Activated CD4-positive, alpha-beta T cell treated with anti-CD3 and anti-CD28 coated beads for 24 hours (primary cell): ENCODE measurements at places on chromosomes 7 and 10.

GRCh38 chr10:123134915-123135414 is 805 bp upstream of the HMX3 start:
- DNase-seq, result no peak

GRCh38 chr7:124318721-124319450 is 286.0 kb upstream of the TMEM229A start:
- DNase-seq, result no peak

GRCh38 chr10:79356104-79356503 is 8.8 kb downstream of the PPIF start:
- DNase-seq, result no peak

- DNase-seq, result no peak
Measured at GRCh38 chr10:112532189-112532588, 85.2 kb downstream of the VTI1A start.

- DNase-seq, result no peak
Measured at GRCh38 chr10:110978204-110978603, 58.8 kb downstream of the SHOC2 start.

GRCh38 chr7:141231018-141231792 is 157.3 kb downstream of the TMEM178B start:
- DNase-seq, result no peak

GRCh38 chr7:22572937-22573336 is 72.9 kb upstream of the STEAP1B start:
- no peak for DNase-seq

- no peak for DNase-seq
Measured at GRCh38 chr10:50387732-50388073, 136.4 kb upstream of the ASAH2 start.

GRCh38 chr10:16520900-16521299 is 779 bp downstream of the C1QL3 start:
- no peak for DNase-seq

DNA sequence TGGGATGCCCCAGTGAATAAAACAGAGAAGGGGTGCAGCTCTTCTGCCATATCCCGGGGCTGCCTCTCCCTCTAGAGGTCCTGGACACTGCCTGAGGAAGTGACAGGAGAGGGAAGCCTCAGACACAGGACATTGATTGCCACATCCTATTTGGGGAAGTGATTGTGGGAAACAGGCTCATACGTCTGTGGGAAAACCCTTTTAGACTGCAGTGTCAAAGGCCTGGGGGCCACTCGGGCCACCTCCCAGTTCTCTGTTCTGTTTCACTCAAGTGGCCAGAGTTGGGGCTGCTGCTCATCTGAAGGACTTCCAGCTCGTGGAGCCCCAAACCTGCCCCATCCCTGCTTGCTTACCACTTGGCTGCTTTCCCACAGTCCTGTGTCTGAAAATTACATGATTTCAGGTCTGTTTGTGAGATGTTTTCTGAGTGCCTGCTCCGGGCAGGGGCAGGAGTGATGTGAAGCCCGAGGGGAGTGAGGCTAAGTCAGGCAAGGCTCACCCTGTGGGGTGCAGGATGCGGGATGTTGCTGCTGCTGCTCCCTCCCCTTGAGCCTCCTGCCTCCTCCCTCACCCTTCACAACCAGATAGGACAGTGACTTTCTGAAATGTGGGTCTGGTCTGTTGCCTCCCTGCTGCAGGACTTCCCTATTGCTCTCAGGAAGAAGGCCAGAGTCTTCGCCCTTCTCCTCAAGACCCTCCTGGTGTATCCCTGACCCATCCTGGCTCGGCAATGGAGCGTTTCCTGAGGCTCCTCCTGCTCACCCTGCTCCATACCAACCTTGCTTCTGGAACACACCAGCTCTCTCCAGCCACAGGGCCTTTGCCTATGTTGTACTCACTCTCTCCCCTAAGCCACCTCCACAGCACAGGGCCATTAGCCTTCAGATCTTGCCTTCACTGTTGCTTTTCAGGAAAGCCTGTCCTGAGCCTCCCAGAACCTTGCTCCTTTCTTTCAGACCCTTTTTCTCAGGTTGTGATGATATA is 58.4 kb downstream of the NEURL1 start:
- no peak for DNase-seq

DNA sequence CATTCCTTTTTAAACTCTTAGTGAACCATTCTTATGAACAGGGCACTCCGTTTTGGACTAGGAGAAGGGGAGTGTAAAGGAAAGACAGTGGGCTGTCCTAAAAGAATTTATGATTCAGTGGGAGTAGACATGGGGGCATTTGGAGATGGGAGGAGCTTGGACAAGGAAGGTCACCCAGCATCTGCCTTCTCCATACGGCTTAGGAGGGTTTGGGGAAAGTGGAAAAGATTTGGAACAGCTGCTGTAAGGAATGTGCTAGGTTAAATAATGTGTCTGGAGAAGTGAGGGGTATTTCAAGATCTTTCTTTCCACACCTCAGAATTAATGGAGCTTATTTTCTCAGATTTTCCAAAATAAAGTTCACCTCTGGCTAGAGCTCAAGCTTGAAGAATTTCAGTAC is 24.0 kb downstream of the SLC35G1 start:
- no peak for DNase-seq

DNA sequence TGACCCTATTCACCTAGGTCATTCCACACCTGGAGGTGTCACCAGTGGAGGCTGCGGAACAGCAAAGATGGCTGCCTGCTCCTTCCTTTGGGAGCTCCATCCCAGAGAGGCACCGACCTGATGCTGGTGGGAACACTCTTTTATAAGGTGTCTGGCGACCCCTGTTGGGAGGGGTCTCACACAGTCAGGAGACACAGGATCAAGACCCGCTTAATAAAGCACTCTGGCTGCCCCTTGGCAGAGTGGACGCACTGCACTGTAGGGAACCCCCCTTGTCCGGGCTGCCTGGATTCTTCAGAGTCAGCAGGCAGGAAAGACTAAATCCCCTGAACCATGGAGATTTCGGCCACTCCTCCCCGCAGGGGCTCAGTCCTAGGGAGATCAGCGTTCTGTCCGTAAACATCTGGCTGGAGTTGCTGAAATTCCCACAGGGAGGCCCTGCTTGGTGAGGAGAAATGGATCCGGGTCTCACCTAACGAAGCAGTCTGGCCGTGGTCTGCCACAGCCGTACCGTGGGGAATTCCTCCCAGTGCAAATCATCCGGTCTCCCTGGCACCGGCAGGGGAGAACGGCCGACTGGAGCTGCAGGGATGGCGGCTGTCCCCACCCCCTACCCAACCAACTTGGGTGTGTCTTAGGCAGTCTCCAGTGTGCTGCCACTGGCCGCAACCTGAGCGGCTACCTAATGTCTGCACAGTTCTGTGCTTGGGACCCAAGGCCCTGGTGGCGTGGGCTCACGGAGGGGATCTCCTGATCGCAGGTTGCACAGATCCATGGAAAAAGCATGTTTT is 66.1 kb downstream of the LSMEM1 start:
- DNase-seq, result no peak

GRCh38 chr7:13981070-13981469 is 8.4 kb downstream of the ETV1 start:
- DNase-seq, result no peak

DNA sequence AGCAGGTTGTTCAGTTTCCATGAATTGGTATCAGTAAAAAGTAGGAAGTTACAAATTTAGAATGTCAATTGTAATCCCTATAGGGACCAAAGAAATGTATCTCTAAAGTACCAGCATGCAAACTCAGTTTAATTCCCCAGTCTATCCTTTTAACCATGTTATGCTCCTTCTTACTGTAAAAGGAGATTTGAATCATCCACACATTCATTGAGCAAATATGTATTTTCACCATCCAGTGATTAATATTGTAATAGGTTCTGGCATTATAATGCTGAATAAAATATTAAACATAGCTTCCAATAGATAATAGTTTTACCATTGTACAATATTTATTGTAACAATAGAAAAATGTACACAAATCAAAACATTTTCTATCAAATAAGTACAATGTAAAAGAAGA is 228.2 kb upstream of the SEMA3A start:
- no peak for DNase-seq

DNA sequence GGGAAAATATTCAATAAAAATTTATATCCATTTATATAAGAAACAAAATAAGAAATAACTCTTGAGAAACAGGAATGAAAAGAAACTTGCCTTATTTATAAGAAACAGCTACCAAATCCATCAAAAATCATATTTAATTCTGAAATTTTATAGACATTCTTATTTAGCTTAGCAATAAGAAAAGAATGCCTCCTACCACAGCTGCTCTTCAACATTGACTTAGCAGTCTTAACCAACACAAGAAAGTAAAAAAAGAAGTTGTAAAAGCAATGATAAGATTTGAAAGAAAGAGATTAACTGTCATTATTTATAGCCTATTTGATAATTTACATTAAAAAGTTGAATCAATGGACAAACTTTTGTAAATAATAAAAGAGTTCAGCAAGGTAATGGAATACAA is 212.8 kb downstream of the ZNF365 start:
- no peak for DNase-seq

GRCh38 chr10:50422259-50422658 is 170.9 kb upstream of the ASAH2 start:
- DNase-seq, result no peak

DNA sequence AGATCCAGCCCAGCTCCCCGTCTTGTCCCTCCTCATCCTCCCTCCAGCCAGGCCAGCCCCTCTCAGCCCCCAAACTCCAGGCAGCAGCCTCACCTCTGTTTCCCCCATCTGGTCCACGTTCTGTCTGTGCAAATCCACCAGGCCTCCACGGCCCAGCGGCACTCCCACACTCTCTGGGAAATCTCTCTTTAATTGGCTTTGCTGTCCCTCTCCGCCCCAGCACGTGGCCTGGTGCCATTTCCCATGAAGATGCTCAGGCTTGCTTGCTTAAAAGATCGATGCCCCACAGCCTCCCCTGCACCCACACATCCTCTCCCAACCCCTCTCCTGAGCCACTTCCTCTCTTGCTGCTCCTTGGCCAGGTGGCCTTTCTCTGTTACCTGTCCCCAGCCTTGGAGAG is 39.3 kb downstream of the PRF1 start:
- no peak for DNase-seq

DNA sequence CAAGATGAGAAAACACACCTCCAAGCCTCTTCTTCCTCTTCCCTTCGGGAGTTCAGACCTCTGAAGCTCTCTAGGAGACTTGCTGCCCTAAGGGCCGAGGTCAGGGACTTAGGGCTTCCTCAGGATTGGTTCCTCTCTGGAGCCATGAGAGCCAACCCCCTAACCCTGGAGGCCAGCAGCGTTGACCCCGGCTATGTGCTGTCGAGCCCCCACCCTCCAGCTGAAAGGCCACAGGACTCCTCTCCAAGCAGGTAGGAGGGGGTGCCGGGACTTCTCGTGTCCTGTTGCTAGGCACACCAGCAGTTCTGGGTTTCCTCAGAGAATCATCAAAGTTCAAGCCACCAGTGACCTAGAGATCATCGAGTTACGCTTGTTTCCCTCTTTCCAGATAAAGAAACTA is 87.4 kb downstream of the ARHGAP22 start:
- no peak for DNase-seq

- DNase-seq, result no peak
Measured at GRCh38 chr10:87508837-87509236, 4.1 kb downstream of the MINPP1 start.

DNA sequence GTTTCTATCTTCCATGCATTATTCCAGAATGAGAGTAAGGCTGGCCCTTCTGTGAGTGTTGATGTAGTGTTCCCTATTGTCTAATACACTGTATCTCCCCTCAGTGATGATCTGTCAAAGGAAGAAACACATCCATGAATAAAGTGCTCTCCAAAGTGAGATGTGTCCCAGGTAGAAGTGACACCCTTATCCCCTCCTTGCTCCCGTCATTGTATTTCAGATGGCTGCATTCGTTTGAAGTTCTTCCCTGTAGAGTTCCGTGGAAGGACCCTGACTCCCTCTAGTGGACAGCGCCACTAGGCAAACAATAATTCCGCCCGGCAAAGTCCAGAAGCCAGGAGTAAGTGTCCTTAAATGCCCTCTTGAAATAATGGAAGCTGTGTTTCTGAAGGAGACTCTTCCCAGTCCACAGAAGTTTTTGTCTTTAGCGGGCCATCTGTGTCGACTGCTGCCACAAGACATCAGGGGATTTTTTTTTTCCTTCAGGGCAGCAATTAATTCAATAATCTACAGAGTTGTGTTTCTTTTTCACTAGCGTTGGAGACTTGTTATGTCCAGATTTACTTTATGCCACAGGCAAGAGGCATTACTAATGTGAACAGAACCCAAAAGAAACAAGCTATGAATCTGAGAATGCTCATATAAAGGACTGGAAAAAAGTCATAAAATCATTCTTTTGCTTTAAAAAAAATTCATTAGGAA is 64.6 kb downstream of the THNSL1 start:
- DNase-seq, result peak; percentile 41

DNA sequence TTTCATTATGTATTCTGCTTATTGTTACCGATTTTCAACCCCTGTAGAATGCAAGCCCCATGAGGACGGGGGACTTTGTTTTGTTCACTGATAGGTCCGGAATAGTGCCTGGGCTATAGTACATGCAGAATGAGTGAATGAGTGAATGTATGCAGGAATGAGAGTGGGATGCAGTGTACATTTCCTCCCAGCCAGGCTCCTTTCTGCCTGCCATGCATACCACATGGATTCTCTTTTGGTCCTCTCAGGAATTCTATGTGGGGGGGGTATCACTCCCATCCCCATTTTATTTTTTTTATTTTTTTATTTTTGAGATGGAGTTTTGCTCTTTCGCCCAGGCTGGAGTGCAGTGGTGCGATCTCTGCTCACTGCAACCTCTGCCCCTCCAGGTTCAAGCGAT is 16.7 kb downstream of the TRIM56 start:
- DNase-seq, result no peak

DNA sequence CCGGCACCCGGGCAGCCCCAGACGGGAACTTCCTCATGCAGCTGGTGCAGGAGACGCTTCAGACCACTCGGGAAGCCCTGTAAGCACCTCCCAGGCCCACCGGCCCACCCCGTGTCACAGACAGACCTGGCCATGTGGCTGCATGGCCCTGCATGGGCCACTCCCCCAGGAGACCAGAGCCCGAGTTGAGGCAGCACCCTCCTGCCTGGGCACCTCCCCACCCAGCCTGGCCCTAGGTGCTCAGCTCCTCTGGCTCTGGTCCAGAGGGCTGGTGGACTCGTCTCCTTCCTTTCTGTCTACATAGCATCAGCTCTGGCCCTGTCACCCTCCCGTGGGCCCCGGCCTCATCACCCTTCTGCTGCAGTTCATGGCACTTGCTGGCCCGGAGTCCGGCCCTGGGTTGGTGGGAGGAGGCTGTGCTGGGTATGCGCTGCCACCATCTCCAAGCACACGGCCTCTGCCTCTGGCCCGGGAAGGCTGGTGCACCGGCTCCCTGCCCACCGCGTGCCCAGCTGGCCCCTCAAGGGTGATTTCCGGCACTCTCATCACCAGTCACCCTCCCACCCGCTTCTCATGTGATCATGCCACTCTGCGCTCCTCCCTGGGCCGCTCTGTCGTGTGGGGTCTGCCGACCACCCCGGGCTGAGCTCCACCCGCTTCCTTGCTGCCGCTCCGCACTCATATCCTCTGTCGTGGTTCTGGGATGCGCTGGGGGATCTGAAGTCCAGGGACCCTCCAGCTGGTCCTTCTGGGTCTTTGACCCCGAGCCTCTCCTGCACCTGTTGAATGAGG is 53.1 kb upstream of the DPYSL4 start:
- DNase-seq, result no peak

GRCh38 chr10:124649214-124649613 is 95.0 kb downstream of the FAM53B start:
- DNase-seq, result no peak

- no peak for DNase-seq
Measured at GRCh38 chr7:113071465-113071864, 15.2 kb downstream of the GPR85 start.

- DNase-seq, result peak; percentile 80
Measured at GRCh38 chr10:133274751-133275683, 1.7 kb downstream of the ADAM8 start.

- no peak for DNase-seq
Measured at GRCh38 chr7:75738604-75738974, at the start of gene HIP1. HIP1 (minus strand) TSS chr7:75738941; CDS start chr7:75738920, 21 bp downstream.

- no peak for DNase-seq
Measured at GRCh38 chr10:96043893-96044715, 721 bp downstream of the CCNJ start.
